ENCODE measurements at places on chromosomes 13 and 19.

DNA sequence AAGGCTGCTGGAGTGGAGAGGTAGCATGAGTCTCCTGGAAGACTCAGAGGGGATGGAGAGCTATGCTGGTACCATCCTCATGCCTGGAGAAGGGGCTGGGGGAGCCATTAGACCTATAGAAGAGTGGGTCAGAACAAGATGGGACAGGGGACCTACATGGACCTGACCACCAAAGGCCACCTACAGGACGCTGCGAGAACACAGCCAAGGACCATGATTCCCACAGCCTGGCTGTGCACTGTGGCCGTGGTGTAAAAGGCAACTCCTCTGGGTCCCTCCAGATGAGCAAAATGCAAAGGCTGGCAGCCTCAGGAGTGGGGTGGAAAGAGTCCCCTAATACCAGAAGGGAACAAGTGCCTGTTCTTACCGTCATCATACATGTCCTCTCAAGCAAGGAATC, 216.2 kb downstream of the SLC7A1 start:
- DNase-seq, result no peak

GRCh38 chr19:7251494-7251893, 42.7 kb downstream of the INSR start:
- no peak for DNase-seq

DNA sequence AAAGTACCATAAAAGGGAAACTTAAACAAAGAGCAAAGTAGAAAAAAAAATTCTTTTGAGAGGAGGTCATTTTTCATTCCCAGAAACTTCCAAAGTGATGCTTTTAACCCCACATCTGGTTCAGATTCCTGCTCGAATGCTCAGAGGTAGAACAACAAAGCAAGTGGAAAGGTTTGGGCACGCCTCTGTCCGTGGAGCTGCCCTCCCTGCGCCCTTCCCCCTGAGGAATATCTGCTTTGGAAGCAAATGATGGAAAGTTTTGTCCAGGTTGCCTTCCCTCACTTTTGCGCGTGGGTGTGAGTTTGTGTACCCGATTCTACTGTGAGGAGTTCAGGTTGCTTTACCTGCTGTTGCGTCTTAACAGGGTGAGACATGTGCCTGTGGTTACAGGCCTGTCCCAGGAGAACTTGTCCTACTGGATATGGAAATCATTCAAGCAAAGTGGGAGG, 110.2 kb downstream of the KLF5 start:
- DNase-seq, result no peak

GRCh38 chr13:46571189-46571908, 18.4 kb downstream of the LRCH1 start:
- no peak for DNase-seq

All from GM04503 (cell line).